ENCODE measurements at places on chromosomes 5 and 9.

DNA sequence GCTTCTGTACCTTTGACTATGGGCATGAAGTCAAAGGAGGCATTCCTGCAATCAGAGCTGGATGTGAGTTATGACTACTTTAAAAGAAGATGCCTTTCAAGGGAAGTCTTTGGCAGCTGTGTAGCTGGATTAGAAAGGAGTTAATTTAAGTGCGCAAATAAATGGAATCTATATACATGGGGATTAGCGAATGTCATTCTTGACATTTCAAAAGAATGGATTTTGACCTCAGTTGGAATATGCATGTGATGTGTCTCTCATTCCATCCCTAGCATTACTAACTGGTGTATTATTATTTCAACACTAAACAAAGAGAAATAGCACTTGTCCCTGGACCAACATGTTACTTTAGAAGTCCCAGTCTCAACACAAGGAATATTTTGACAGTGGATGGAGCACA, 359.6 kb upstream of the SLC24A2 start:
- no peak for DNase-seq

DNA sequence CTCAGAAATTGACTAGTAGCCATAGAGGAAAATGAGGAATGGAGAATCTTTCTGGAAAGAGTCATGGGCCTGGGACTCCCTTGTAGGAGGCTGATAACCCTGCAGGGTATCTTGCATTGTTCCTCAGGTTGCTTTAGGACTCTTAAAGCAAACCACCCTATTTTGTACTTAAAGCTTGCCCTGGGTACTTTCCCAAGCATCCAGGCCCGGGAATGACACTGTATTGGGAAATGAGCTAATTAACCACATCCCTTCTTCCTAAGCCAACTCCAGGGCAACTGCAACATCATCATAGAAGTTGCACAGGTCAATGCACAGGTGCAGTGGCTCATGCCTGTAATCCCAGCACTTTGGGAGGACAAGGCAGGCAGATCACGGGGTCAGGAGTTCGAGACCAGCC, 55.9 kb downstream of the UGCG start:
- no peak for DNase-seq

DNA sequence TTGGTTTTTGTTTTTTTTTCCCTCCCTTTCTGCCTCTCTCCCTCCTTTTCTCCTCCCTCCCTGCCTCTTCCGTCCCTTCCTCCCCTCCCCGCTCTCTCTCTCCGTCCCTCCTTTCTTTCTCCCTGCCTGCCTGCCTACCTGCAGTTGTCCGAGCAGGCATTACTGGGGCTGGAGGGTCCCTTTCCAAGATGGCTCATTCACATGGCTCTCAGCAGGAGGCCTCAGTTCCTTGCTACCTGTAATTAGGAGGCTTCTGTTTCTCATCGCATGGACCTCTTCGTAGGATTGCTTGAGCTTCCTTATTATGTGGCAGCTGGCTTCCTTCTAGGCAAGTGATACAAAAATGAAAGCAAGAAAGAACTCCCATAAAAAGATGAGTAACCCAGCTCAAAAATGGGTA, 8.0 kb downstream of the RGS3 start:
- DNase-seq = no peak

- no peak for DNase-seq
Measured at GRCh38 chr9:127173063-127173462, 50.6 kb upstream of the ANGPTL2 start.

- no peak for DNase-seq
Measured at GRCh38 chr9:99513441-99514112, 291.5 kb downstream of the SEC61B start.

- no peak for DNase-seq
Measured at GRCh38 chr5:160525471-160526261, 104.0 kb downstream of the PTTG1 start.

GRCh38 chr5:115050866-115051265, 118.8 kb downstream of the TRIM36 start:
- no peak for DNase-seq

GRCh38 chr5:157303667-157304327, 37.9 kb downstream of the CYFIP2 start:
- DNase-seq = no peak

DNA sequence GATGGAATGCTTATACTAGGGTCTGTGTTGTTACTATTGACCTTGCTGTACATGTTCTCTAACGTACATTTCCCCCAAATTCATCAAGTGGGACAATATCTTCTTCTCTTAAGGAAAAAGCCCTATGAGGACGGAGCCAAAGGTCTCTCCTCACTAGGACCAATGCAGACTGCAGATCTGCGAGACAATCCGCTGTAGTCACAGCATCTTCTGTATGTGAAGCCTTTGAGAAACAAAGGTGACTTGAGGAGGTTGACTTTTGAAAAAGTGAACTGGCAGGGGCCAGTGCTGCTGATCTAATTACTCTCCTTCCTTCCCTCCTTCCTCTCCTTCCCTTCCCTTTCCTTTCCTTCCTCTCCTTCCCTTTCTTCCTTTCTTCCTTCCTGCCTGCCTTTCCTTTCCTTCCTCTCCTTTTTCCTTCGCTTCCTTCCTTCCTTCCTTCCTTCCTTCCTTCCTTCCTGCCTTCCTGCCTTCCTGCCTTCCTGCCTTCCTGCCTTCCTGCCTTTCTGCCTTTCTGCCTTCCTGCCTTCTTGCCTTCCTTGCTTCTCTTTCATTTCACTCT, 71.1 kb upstream of the BASP1 start:
- no peak for DNase-seq

GRCh38 chr9:99793528-99793927, 28.2 kb upstream of the NR4A3 start:
- DNase-seq = no peak

All from stimulated activated CD8-positive, alpha-beta memory T cell treated with anti-CD3 and anti-CD28 coated beads, Interleukin-2, amount 100 ng/mL, for 1 hour (primary cell).